ENCODE measurements at places on chromosomes 16 and 17.

DNA sequence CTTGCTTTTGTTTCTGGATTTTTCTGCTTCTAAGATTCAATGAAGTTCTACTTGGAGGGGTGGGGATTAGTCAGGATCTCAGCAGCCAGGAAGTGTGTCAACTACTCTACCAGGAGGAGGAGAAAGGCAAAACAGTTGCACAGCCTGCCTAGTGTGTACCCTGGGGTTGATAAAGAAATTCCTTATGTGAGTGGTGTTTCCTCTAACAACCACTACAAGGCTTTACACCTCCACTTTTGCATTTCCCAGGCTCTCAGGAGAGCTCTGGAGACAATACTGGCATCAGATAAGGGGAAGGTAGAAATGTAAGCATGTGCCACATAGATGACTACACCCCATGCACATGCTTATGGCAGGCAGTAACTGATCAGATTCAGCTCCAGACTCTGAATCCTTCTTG lies 174.6 kb downstream of the TOX3 start:
- DNase-seq = no peak

- DNase-seq = no peak
Measured at GRCh38 chr17:73609758-73610157, 34.5 kb downstream of the SDK2 start.

DNA sequence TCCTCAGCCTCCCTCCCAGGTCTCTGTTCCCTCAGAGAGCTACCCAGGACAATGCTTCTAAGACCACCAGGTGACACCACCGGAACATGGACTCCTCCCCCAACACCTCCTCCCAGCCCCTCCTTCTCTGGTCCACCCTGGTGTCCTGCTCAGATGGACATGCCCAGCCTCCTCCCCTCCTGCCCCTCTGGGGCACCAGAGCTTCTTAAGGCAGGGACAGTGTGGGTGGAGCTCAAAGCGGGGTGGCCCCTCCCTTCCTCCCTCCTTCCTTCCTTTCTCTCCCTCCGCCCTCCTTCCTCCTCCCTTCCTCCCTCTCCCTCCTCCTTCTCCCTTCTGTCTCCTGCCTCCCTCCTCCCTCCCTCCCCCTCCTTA lies 22.7 kb downstream of the TRPV3 start:
- DNase-seq = no peak

DNA sequence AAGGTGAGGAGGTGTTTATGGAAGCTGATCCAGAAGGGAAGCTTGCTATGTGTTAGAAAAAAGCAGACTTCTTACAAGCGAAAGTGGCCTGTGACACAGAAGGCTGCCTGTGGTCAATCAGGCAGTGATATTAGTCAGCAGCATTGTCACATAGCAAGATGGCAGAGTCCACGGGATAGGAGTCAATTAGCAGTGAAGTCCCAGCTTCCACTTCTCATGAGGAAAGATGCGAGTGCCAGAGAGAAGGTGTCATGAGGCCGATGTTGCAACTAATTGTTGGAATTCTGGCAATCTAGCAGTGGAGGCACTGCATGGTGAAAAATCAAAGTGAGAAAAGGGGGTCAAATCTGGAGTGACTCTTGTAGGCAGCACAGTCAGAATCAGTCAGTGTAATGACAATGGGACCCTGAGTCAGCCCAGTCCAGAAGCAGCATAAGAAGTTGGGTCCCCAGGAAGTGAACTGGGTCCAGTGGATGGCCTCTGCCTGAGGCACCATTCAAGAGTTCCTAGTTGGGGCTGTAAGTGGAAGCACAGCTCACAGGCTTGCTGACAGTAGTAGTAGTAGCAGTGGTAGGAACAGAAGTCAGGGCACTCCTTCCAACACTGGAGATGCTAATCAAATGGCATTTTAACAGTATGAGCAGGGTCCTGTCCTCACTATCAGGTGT lies 85.1 kb downstream of the TNFRSF13B start:
- no peak for DNase-seq

- DNase-seq = peak; percentile 72
Measured at GRCh38 chr17:27473748-27474609, 17.7 kb downstream of the KSR1 start.

DNA sequence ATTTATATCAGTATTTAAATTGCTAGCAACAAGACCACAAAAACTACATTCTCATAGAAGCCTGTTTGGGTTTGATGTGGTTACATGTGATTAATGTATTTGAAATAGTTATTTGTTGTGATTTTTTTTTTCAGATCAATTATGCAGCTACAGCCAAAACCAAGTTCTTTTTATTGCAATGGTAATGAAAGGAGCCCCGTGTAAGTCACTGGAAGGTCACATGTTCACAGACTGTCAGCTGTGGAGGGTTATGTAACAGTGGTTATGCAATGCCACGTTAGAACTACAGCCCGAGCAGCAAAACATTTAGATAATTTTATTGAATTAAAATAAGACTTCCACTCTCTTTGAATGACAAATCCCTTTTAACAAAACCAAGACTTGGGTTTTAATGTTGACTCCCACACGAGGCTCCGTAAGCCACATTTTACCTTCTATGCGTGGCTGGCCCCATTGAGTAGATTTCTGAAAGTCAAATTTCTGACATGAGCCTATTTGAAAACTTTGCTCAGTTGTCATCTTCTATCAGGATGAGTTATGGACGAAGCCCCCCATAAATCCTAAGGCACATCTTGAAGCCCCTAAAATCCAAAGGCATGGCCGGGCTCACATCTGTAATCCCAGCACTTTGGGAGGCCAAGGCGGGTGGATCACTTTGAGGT lies 41.8 kb upstream of the SEC14L1 start:
- DNase-seq = no peak

- DNase-seq = peak; percentile 84
Measured at GRCh38 chr16:3059041-3059722, 6.3 kb upstream of the IL32 start.

- no peak for DNase-seq
Measured at GRCh38 chr17:32483451-32484019, 3.3 kb upstream of the CDK5R1 start.
